ENCODE measurements at places on chromosomes 16 and 17. TPM values are rescaled to one million over a fixed set of nuclear protein-coding genes. Genes with fewer than 3 reads are reported as not detected.

The SLC22A31 gene
- polyA plus RNA-seq, result 0.48 TPM

The KRT222 gene
- 1.9 TPM for polyA plus RNA-seq

The CDH5 gene
- polyA plus RNA-seq, result 19.3 TPM

The VPS35 gene
- polyA plus RNA-seq, result 16.9 TPM

The CTRB2 gene
- polyA plus RNA-seq, result 0.09 TPM

The TBC1D16 gene
- polyA plus RNA-seq, result 4.7 TPM

The HOXB8 gene
- polyA plus RNA-seq, result not detected

The TPSG1 gene
- polyA plus RNA-seq, result not detected

The PABPN1L gene
- not detected for polyA plus RNA-seq

The LPO gene
- not detected for polyA plus RNA-seq

The CETP gene
- polyA plus RNA-seq, result 8.5 TPM

The SCNN1B gene
- 0.14 TPM for polyA plus RNA-seq

The ATP1B2 gene
- polyA plus RNA-seq, result 3.4 TPM

The KRT20 gene
- polyA plus RNA-seq, result not detected

The PLLP gene
- polyA plus RNA-seq, result 2.6 TPM

The LITAF gene
- polyA plus RNA-seq, result 58.1 TPM

The ERCC4 gene
- 1.6 TPM for polyA plus RNA-seq

The NOS2 gene
- polyA plus RNA-seq, result 0.01 TPM

The TLCD1 gene
- polyA plus RNA-seq, result 8.8 TPM

The HAS3 gene
- polyA plus RNA-seq, result 0.32 TPM

The NPIPB9 gene
- polyA plus RNA-seq, result 0.06 TPM

The TBC1D3H gene
- polyA plus RNA-seq, result 0.08 TPM

The KRT15 gene
- polyA plus RNA-seq, result 0.14 TPM

The FAM171A2 gene
- 0.18 TPM for polyA plus RNA-seq

The HASPIN gene
- polyA plus RNA-seq, result not detected

The RSAD1 gene
- polyA plus RNA-seq, result 18.2 TPM

The ATF7IP2 gene
- polyA plus RNA-seq, result 16.8 TPM

The GDPD1 gene
- polyA plus RNA-seq, result 0.64 TPM

The ABCA6 gene
- polyA plus RNA-seq, result 37.5 TPM

The KRTAP2-2 gene
- not detected for polyA plus RNA-seq

All from liver (tissue), 10 donors.